Astrocyte (in vitro differentiated cells and primary cell): ENCODE measurements at places on chromosomes 5 and 9.

GRCh38 chr5:150428106-150428876, 15.6 kb upstream of the CD74 start:
- DNase-seq = no peak

DNA sequence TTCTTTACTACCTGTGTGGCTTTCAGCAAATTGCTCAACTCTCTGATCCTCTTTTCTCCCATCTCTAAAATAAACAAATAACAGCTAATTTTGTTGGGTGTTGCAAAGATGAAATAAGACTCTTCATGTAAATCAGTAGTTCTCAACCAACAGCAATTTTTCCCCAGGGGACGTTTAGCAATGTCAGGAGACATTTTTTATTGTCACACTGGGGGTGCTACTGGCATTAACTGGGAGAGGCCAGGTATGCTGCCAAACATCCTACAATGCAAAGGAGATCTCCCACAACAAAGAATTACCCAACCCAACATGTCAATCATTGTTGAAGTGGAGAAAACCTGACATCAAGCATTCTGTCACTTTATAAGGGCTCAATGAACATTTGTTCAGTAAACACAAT, 19.7 kb downstream of the ADRA1B start:
- DNase-seq = no peak

GRCh38 chr5:134022333-134022732, 17.6 kb upstream of the VDAC1 start:
- DNase-seq = no peak

DNA sequence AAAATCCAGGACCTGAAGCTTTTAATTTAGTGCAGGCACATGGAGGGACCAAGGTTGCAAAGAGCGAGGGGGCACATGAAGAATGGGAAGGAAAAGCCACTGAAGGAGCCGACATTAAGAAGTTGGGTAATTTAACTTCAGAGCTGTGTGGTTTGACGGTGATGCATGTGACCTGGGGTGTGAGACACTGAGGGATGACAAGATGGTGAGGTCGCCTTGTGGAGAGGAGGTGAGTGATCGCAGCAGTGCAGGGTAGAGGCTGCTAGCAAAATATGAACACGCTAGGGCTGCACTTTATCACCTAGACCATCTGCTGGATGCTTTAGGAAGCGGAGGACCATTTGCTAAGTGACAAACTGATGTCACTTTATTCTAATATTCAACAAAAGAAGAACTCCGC, 339.0 kb upstream of the KIF2A start:
- peak; percentile 29 for DNase-seq

GRCh38 chr9:85863875-85864274, 77.1 kb upstream of the NAA35 start:
- no peak for DNase-seq

DNA sequence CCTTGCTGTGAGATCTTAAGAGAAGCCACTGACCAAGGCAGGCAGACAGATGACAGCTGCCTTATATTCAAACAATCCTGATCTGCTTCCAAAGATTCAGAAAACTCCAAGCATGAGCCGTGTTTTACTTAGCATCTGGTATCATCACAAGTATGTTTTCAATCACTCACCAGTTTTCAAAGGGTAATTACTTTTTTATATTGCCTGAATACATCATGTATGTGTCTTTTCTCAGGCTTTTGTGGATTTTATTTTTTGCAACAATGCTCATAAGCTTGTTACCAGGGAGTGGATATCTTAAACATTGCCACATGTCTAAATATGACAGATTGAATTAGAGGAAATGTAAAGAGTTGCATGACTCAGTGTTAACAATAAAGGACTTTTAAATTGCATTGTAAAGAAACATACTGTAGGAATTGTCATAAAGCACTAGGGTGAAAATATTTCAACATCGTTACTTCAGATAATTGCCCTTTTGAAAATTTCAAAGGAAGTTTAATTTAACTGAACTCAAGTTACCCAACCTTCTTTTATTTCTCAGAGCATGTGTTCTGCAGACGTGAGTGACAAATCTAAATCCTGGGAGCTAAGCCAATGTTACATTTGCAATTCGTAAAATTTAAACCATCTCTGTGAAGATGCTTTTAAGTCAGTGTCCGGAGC, 326.1 kb downstream of the PLK2 start:
- peak; percentile 50 for DNase-seq

GRCh38 chr9:131012396-131012917, 3.5 kb downstream of the LAMC3 start:
- DNase-seq = no peak

GRCh38 chr9:126699401-126699881, 85.7 kb downstream of the LMX1B start:
- no peak for DNase-seq

DNA sequence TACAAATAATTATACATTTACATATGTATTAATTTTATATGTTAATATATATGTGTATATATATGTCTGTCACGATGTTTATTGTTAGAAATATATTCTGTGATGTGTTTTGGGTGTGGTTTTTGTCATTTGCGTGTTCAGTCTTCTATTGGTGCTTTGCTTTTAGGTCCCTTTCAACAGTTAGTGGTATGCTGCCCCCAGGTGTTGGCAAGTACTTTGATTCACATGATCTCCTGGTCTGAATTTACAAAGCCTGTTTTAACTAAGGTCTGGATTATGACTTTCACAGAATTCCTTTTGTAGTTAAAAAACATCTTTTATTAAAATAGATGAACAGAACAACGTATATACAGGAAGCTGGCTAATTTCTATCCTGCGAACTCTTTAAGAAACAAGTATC, 271.5 kb downstream of the CCDC171 start:
- DNase-seq = no peak

- DNase-seq = no peak
Observed at GRCh38 chr9:76725011-76725546, 39.2 kb upstream of the PCA3 start.

DNA sequence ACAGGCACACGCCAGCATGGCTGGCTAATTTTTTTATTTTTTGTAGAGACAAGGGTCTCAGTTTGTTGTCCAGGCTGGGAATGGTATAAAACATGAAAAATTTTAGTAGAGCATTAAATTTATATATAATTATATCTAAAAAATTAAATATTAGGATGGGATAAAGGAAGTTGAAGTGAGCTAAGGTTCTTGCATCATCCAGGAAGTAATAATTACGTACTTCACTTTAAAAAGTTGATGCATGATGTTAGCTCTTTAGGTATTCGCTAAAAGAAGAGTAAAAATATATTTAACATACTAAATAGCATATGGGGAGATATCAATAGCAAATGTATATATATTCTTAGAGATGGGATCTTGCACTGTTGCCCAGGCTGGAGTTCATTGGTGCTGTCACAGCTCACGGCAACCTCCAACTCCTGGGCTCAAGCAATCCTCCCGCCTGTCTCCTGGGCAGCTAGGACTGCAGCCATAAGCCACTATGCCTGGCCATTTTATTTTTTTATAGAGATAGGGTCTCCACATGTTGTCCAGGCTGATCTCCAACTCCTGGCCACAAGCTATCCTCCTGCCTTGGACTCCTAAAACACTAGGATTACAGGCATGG, 12.3 kb downstream of the DCAF10 start:
- DNase-seq = no peak

DNA sequence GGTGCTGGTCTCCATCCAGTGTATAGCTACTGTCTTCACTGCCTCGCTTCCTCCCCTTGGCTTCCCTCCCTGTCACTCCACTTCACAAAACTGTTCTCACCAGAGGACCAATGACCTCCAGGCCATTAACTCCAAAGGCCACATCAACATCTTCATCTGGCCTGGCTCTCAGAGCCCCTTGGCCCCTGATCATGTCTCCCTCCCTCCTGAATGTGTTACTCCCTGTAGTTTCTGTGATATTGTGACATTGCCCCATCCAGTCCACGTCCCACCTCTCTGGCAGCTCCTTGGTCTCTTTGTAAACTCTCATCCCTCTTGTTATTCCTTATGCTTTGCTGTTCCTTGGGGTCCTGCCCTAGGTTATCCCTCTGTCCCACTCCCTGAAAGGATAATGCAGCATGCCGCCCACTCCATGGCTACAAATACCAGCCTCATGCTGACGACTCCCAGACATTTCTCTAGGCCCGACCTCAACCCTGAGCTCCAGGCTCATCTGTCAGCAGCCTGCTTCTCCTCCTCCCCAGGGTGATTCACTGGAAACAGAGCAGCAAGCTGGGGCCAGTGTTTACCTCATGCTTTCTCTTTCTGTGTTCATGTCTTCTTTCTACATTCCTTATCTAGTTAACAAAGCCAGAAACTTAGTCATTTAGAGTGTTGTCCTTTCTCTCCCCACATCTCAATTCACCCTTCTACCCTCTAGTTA, 312.2 kb downstream of the SPOCK1 start:
- DNase-seq = peak; percentile 91

GRCh38 chr5:44443172-44443571, 54.0 kb upstream of the FGF10 start:
- DNase-seq = no peak

GRCh38 chr5:139282197-139282557, 11.4 kb upstream of the MATR3 start:
- DNase-seq = peak; percentile 45

DNA sequence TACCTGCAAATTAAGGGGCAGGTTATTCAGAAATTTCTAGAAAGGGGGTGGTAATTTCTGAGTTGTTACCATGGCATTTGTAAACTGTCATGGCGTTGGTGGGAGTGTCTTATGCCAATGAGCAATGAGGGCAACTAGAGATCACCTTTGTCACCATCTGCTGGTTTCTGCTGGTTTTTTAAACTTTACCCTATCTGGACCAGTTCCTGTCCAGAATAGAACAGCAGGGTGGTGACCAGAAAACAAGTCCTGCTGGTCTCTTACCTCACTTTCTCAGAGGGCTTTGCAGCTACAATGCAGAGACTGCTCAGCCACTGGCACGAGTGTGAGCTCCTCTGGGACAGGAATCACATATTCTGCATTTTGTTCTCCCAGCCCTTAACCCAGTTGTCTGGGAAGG, 51.4 kb downstream of the FAM114A2 start:
- DNase-seq = no peak
